Amniotic epithelial cell (primary cell): ENCODE measurements at places on chromosomes 16 and 17.

DNA sequence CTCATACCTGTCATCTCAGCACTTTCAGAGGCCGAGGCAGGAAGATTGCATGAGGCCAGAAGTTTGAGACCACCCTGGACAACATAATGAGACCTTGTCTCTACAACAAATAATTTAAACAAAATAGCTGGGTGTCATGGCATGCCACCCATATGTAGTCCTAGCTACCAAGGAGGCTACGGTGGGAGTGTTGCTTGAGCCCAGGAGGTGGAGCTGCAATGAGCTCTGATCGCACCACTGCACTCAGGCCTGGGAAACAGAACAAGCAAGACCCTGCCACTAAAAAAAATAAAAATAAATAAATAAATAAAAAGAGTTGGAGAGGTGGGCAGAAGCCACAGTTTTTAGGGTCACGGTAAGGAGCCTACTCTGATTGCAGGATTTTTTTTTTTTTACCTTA is 136.0 kb downstream of the TANC2 start:
- DNase-seq, result no peak

- no peak for DNase-seq
These were observed 73.3 kb upstream of the IRX6 start for GRCh38 chr16:55250701-55251100.

- DNase-seq, result no peak
These were observed 18.4 kb downstream of the HS3ST6 start for GRCh38 chr16:1899641-1900451.

GRCh38 chr16:30996985-30997724 is 12.1 kb downstream of the HSD3B7 start:
- peak; percentile 75 for DNase-seq

- DNase-seq, result no peak
These were observed 2.0 kb downstream of the CDH3 start for GRCh38 chr16:68646953-68647659.

DNA sequence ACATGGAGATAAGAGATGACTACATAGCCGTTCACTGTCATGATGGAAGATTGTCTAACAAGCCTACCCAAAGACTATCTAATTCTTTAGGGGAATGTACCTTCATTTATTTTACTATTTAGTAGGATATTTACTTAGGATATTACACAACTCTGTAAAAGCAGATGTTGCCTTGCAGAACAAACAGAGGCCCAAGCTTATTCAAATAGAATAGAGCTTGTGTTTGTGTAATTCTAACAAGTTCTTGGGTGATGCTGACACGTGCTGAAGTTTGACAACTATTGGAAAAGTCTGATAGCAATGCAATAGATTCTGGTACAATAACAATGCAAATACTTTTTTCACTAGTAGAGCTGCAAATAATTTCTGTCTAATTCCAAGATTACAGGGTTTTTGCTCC is 447.6 kb downstream of the TOX3 start:
- no peak for DNase-seq

GRCh38 chr16:85573696-85574641 is 39.2 kb upstream of the GSE1 start:
- peak; percentile 68 for DNase-seq

GRCh38 chr17:75849279-75849646 is 5.1 kb upstream of the UNC13D start:
- DNase-seq, result no peak

GRCh38 chr16:77290451-77291115 is 91.4 kb downstream of the SYCE1L start:
- DNase-seq, result peak; percentile 74

GRCh38 chr17:45246861-45247428 is 14.9 kb downstream of the SPATA32 start:
- no peak for DNase-seq

- DNase-seq, result peak; percentile 41
These were observed 1.5 kb upstream of the ALDH3A2 start for GRCh38 chr17:19646788-19647696.

GRCh38 chr16:11632455-11632939 is 35.8 kb upstream of the SNN start:
- DNase-seq, result peak; percentile 88

- DNase-seq, result peak; percentile 66
These were observed 124.2 kb downstream of the PARN start for GRCh38 chr16:14505846-14506245.

DNA sequence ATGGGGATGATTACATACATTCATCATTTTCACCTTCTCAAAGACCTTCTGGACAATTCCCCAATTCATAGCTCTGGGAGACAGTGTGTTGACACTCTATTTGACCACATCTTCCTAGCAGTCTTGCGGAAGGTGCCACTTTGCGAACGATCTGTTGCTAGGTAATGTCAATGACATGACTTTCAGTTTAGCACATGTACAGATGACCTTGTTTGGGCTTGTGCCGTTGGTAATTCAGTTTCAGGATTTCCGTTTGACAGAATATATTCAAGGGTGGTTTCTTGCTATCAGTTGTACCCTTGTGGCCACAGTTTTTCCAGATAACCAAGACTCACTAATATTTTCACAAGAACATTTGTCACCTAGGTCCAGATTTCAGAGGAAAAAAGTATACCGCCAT is 478.2 kb downstream of the WWOX start:
- DNase-seq, result no peak

DNA sequence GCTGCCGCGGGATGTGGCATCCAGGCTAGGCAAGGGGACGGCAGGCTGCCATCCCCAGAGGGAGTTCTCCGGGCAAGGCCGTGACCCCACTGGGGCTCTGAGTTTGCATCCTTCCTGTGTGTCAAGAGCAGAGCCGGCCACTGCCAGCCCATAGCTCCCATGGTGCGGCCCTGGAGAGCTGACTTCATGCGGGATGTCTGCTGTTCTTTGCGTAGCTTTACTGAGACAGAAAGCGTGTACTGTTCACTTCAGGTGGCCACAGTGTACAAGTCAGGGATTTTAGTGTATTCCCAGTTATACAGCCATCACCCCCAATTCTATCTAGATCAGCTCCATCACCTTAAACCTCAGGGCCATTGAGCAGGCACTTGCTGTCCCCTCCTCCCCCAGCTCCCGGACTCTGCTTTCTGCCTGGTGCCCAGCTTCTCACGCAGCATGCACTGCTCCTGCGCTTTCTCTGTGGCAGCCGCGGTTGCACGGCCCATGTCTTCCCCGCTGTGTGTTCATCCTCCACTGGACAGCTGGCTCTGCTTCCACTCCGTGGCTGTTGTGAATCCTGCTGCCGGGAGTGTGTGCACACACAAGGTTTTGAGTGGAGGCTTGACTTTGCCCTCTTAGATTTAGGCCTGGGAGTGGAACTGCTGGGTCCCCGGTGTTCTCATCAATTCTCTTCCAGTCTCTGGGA is 71.2 kb downstream of the KLHDC4 start:
- no peak for DNase-seq

DNA sequence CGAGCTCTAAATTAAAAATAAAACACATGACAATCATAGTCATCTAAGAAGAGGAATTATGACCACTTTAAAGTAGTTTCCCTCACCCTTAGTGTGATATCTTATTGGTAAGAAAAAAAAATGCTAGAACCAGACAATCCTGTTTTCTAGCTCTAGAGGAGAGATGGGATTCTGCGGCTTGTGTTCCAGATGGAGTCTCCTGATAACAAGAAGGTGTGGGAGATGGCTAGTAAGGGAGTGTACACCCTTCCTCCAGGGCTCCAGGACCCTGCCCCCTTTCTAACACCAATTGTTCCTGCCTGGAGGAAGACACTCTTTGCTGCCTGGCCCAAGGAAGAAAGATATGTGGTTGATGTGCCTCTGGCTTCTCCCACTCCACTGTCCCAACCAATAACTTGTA is 68.8 kb upstream of the FBXO47 start:
- no peak for DNase-seq

GRCh38 chr16:59690216-59690615 is 956.1 kb upstream of the GOT2 start:
- DNase-seq, result no peak

DNA sequence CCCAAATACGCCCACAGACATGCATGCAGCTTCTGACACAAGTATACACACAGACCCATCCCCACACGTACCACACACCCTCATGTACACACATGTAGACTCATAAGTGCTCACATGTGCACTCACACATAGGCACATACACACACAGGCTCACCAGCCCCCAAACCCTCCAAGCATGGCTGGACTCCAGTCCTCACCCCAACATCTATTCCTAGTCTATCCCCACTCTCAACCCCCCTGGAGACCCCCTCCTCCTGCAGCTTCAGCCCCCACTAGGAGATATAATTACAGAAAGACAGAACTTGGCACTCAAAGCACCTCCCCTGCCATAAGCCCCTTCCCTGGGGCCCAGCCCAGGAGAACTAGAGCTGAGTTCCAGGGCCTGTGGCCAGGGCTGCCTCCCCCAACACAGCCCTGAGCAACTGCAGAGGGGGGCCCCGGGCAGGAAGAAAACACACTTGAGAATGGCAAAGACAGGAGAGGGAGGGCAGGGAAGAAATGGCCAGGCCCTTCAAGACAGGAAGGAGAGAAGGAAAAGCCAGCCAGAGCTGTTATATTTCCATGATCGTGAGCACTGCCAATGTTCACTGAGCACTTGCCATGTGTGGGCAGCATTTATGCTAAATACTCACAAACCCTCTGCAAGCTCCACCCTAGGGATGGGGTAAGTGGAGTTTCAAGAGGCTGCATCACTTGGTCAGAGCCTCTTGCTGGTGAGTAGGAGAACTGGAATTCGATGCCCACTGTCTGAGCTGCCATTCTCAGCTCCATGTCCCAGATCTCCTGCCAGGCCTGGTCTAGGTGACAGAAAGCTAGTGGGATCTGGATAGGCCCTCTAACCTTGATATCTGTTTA is 224.5 kb downstream of the ZNF423 start:
- DNase-seq, result no peak

- no peak for DNase-seq
These were observed 71.1 kb downstream of the WWOX start for GRCh38 chr16:78170494-78170933.

DNA sequence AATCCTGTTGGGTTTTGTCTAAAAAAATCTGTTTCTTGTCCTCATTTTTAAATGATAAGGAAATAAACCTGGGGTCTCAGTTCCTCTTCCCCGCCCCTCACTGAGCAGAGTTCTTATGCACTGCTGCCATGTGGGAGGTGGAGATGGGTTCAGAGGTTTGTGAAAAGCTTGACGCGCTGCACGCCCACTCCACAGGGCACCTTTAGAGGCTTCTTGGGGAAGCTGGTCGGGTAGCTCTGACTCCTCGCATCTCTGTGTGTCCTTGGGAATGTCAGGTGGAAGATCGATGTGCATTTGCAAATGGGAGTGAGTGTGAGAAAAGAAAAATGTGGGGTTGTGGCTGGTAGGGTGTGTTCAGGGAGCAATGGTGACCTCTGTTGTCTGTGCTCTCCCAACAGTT is 4.7 kb upstream of the ZNHIT3 start:
- DNase-seq, result no peak

DNA sequence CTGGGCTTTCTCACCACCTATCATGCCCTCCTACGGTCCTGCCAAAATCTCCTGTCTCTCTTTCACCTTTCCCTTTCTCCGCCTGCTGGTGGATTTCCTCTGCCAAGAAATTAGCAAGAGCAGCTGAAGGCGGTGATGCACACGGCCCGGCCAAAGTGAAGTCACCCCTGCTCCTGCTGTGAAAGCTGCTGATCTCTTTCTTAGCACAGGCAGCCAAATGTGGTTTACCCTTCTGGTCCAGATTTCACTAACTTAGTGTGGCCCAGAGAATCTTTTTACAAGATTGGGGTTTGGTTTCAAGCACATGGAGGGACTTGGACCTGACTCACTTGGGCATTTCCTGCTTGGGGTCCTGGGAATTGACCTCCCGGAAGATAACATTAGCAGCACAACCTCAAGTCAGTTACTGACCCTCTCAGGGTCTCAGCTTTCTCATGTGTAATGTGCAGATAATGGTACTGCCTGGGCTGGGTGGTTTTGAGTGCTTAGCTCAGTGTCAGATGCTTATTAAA is 155.7 kb downstream of the SOCS1 start:
- peak; percentile 94 for DNase-seq

GRCh38 chr16:21203155-21203797 is 8.1 kb downstream of the ZP2 start:
- DNase-seq, result no peak

DNA sequence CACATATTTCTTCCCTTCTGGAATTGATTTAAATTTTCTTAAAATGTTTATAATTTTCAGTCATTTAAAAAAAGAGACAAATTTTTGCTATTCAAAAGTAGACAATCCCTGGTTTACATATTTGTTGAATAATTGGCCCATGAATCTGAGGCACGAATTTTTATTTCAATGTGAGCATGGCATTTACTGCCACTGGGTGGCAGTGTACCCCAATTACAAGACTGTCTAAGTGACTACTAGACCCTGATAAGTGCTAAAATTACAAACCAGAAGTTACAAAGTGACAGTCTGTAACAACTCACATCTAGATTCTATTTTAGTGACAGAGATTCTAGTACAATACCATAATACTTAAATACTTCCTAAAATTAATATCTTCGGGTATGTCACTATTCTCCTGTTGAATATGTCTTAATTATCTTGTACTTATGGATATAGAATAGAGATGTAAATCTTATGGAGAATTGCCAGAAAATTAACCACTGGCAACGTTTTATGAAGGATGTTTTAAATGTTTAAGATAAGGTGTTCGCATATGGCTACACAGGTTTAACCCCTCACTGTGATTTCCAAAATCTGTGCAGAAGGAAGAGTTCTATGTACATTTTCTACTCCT is 235.8 kb downstream of the MAP2K4 start:
- peak; percentile 52 for DNase-seq

DNA sequence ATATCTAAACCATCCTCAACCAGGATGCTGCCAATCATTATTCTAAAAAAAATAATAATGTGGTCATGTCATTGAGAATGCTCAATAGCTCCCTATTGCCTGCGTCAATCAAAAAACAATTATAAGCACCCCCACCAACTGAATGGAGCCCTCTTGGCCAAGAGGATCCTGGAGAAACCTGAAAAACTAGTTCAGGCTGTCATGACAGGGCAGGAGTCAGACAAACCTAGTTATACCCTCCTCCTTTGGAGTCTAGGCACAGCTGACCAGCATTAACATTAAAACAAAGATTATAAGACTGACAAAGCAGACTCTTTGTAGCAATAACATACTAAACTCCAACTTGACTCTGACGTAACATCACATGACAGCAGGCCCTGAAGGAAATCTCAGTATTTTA is 119.2 kb upstream of the CCL2 start:
- DNase-seq, result no peak

- DNase-seq, result no peak
These were observed 27.3 kb downstream of the HLF start for GRCh38 chr17:55292094-55292493.

DNA sequence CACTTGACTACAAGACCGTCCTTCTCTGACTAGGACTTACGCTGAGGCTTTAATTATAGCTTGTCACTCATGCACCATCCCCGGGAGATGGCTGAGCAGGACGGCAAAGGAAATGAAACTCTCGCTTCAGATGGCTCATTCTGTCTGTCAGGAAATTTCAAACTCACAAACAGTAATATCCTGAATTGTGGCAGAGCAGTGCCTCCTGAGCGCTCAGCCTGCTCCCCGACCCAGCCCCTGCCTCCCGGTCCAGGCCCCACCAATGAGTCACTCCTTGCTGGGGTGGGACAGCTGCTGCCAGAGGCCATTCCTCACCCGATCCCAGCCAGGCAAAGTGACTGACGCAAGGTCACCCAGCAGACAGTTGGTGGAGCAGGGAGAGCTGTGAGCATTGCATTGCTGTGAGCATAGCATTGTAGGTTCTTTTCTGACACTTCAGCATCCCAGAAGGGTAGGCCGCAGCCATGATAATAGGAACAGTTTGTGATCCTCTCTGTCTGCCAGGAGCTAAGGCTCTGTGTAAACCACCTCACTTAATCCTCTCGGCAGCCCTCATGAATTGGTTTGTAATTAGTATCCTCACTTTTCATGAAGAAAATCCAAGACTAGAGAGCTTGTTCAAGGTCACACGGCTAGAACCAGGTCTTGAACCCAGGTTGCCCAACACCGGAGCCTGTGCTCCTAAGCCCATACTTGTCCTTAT is 20.9 kb downstream of the CCDC182 start:
- no peak for DNase-seq
